ENCODE measurements at places on chromosomes 13 and 19. TPM values are rescaled to one million over a fixed set of nuclear protein-coding genes. Genes with fewer than 3 reads are reported as not detected.

Gene PTPRS
- total RNA-seq = 23.0 TPM

Gene CAPN12
- total RNA-seq = 7.1 TPM

Gene PTH2
- not detected for total RNA-seq

Gene CD70
- total RNA-seq = 22.0 TPM

Gene AKAP11
- 6.8 TPM for total RNA-seq

Gene PCDH17
- total RNA-seq = 0.01 TPM

Gene ENOX1
- 1.0 TPM for total RNA-seq

Gene A1BG
- 8.0 TPM for total RNA-seq

Gene ERFL
- 0.21 TPM for total RNA-seq

Gene ZNF558
- total RNA-seq = 5.9 TPM

Gene OPA3
- total RNA-seq = 17.1 TPM

Gene GIPC1
- 84.3 TPM for total RNA-seq

Gene PPP1R13L
- 26.9 TPM for total RNA-seq

Gene INSR
- total RNA-seq = 2.1 TPM

Gene SIGLEC9
- 0.26 TPM for total RNA-seq

Gene ZNF587
- total RNA-seq = 5.9 TPM

Gene ZNF549
- 2.2 TPM for total RNA-seq

Gene ZSWIM9
- total RNA-seq = 8.1 TPM

Gene FFAR2
- total RNA-seq = not detected

Gene AMH
- 13.6 TPM for total RNA-seq

Gene FLT3
- total RNA-seq = not detected

Gene SULT2A1
- total RNA-seq = not detected

Gene ZNF561
- total RNA-seq = 8.7 TPM

Gene CERS1
- 5.7 TPM for total RNA-seq

Gene GTPBP3
- total RNA-seq = 21.2 TPM

Gene PSG4
- 1.0 TPM for total RNA-seq

Gene C19orf38
- not detected for total RNA-seq

Gene HSPB6
- total RNA-seq = 0.50 TPM

Gene RDH8
- 0.28 TPM for total RNA-seq

Gene ZNF606
- total RNA-seq = 2.8 TPM
